ENCODE measurements at places on chromosomes 7 and 10.

DNA sequence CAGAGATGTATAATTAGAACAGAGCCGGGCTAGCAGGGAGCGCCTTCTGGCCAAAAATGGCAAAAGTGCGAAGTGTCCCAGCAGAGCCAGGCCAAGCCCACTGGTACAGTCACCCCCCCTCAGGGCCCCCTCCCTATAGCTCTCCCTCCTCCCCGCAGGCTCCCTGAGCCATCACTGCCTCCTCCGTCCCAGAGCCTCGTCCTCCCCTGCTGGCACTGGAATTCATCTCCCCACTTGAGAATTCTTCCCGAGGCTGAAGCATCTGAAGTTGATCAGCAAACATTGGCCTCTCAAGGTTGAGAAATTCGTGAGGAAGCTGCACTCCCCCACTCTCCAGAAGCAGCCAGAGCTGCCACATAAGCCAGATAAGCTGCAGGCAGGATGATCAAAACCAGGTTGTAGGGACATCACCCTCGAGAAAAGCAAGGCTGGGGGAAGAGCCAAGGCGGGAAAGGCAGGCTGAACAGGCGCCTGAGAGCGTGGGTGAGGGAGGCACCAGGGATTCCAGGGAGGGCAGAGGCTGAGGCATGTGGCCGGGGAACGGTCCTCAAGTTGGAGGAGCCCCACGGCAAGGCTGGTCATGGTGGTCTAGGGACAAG, 23.4 kb downstream of the CAMK2G start:
- DNase-seq = no peak

- no peak for DNase-seq
Observed at GRCh38 chr7:33472348-33473025, 343.1 kb downstream of the BBS9 start.

DNA sequence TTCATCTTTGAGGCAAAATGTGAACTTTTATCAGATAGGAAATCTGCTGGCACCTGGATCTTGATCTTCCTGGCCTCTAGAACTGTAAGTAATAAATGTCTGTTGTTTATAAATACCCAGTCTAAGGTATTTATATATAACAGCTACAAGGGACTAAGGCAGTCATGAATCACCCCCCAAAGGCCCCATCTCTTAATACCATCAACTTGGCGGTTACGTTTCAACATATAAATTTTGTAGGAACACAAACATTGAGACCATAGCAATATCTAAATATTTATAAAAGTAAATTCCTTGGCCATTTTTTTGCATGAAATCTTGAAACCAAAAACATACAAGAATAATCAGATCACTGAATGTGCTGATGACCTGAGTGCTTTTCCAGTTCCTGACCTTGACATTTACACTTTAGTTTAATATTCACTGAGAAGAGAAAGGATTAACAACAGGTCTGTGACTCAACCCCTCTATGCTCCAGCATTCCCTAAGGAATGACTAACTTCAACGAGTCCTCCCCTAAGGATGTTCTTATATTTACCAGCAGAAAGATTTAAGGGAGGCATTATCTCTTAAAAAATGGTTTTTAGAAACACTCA, 1438.5 kb upstream of the CELF2 start:
- no peak for DNase-seq

DNA sequence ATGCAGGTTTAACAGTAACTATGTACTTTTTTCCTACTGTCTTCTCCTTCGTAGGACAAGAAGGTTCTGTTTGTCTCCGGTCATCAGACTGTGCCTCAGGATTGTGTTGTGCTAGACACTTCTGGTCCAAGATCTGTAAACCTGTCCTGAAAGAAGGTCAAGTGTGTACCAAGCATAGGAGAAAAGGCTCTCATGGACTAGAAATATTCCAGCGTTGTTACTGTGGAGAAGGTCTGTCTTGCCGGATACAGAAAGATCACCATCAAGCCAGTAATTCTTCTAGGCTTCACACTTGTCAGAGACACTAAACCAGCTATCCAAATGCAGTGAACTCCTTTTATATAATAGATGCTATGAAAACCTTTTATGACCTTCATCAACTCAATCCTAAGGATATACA, 2.4 kb downstream of the DKK1 start:
- no peak for DNase-seq

GRCh38 chr7:87100326-87100725, 40.9 kb upstream of the ELAPOR2 start:
- no peak for DNase-seq

DNA sequence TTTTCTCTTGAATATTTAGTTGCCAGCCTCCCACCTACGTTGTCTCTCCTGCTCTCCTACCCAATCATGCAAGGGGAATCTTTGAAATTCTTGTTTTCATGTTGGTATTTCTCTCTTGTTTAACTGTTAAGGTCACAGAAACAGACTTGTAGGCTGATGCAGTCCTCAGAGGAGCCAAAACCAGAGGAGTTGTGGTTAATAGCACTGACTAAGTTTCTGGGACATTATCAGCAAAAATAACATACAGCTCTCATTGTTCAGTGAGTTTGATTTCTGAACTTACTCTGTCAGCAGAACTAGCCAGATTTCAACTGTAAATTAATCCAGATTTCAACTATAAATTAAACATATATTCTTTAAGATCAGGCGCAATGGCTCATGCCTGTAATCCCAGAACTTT, 11.1 kb upstream of the CUL1 start:
- no peak for DNase-seq

DNA sequence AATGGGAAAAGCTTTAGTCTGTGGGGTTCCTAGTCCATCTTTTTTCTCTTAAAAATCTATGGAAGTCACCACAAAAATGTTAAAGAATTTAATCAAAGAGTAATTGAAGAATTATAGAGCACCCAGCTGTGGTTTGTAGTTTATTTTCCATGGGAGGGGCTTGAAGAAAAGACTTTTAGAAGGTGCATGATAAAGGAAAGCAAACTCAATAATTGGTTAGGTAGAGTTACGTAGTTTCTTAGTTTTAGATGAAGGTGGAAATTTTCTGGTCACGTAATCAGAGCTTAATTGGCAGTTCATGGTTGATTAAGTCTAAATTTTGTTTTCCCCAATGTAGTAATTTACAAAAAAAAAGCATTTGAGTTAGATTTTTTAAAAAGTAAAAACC, 724 bp downstream of the ZNF107 start:
- no peak for DNase-seq

DNA sequence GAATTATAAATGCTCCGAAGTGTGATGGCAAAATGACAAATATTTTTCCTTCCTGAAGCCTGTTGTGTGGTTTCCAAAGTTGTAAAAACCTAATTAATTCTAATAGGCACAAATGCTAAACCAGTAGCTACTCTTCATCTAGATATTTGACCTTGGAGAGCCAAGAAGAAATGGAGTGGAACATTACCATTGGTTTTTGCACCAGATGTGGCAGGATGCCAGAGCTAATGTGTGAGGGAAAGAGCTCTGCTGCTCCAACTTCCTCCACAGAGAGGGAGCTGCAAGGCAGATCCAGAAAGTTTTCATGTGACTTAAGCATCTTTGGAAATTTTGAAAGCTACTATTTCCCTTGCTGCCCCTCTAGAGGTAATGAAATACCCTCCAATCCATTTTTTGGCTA, 65.1 kb upstream of the HPS1 start:
- no peak for DNase-seq

- DNase-seq = no peak
Observed at GRCh38 chr7:127760436-127761031, 108.5 kb downstream of the SND1 start.

GRCh38 chr10:117694190-117694589, 151.6 kb downstream of the EMX2 start:
- no peak for DNase-seq

DNA sequence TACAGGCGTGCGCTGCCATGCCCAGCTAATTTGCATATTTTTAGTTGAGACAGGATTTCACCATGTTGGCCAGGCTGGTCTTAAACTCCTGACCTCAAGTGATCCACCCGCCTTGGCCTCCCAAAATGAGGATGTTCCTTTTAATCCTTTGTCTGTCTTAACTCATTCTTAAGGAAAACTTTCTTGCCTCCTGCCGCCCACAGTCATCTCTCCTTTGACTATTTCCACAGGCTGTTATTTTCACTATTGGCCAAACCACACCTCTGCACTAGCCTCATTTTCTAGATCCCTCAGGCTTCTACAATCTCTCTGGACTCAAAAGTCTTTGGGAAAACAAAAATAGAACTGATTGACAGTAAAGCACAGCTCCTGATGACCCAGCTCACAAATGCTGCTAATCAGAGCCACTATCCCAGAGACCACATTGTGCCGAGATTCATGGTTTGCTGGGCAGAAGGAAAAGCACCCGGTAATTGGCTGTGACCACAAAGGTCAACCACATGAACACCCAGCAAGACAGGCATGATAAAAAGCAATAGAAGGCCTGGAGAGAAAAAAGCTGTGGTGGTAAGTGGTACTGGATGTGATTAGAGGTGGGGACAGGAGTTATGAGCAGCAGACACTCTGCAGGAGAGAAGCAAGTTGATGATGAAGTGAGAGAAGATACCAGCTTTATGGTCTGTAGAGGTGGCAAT, 44.1 kb upstream of the ZNRF2 start:
- no peak for DNase-seq

GRCh38 chr7:77258014-77258413, 58.4 kb upstream of the FGL2 start:
- no peak for DNase-seq

GRCh38 chr7:94907811-94908322, 473 bp downstream of the PPP1R9A start:
- DNase-seq = no peak

GRCh38 chr7:138752518-138753149, 45.2 kb upstream of the TMEM213 start:
- no peak for DNase-seq

GRCh38 chr7:157625973-157626742, 289.4 kb downstream of the DNAJB6 start:
- DNase-seq = no peak

GRCh38 chr10:17910125-17910789, 41.5 kb upstream of the SLC39A12 start:
- no peak for DNase-seq

DNA sequence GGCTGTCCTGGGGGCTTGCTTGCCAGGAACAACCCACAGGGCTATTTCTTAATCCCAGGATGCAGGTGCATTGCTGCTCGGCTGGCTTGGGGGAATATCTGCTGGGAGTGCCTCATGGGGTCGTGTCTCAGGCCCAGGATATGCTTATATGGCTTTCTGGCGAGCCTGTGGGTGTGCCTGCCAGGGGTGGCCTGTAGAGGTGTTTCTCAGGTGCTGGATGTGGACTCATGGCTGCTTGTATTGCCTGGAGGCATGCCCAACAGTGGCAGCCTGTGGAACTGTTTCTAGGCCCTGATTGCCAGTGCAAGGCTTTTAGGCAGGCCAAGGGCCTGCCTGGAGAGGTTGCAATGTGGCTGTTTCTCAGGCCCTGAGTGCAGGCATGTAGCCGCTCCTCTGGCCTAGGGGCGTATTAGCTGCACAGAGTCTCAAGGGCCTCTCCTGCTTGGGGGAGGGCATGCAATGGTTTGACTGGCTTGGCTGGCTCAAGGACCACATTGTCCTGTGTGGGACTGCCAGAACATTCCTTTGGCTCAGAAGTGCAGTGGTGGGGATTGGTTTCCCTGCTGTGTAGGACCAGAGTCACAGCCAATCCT, 202.1 kb downstream of the ATRNL1 start:
- DNase-seq = no peak

GRCh38 chr7:24800667-24801066, 43.4 kb upstream of the GSDME start:
- DNase-seq = no peak

GRCh38 chr10:45006276-45007030, 5.7 kb downstream of the ZNF22 start:
- no peak for DNase-seq

DNA sequence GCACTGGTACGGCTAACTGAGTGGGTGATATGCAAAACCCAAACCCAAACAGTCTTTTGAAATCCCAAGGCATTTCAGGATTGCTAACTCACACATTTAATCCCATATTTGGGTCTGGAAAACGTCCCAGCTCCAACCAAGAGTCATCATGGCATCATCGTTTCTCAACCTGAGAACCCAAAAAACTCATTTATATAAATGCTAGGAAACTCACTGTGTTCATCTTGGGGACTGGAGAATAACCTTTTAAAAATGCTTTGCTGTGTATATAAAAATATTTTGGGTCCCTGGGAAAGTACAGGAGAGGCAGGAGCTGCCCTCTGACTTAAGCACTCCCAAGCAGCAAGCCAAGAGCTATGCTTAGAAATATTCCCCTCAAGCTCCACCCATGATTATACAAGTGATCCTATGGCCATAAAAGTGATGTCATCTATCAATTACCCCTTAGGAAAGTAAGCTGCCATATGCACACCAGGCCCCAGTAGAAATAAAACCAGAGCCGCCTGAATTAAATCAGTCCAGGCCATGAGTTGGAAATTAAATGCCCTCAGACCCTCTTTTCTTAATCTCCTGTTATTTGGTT, 352.1 kb downstream of the FRMD4A start:
- no peak for DNase-seq

DNA sequence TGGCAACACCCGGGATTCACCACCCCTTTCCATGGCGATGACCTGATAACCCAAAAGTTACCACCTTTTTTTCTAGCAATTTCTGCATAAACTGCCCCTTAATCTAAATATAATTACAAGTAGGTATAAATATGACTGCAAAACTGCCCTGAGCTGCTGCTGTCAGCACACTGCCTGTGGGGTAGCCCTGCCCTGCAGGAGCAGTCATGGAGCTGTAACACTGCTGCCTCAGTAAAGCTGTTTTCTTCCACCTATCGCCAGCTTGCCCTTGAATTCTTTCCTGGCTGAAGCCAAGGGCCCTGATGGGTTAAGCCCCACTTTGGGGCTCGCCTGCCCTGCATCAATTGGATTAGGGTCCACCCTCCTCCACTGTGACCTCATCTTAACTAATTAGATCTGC, 368.8 kb downstream of the SFMBT2 start:
- no peak for DNase-seq

GRCh38 chr10:11256896-11257295, 239.2 kb downstream of the CELF2 start:
- DNase-seq = no peak

DNA sequence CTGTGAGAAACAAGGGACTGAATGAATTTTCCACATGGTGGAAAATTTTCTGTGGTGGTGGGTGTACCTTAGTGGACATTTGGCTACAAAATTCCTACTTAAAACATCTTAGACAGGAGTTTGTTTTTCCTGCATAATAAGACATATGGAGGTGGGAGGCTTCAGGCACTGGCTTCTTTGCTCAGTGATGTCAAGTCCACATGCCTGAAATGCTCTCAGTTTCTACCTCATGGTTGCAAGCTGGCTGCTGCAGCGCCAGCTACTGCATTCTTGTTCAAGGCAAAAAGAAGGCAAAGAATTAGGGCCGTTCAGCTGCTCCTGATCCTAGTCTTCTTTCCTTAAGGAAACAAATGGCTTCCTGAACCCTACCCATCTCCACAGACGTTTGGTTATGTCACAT, 99.9 kb upstream of the FAM204A start:
- no peak for DNase-seq

Data from cortex of kidney (tissue), 1 donor.